Amygdala (tissue), 56 donors: ENCODE measurements at places on chromosomes 11 and 22.

DNA sequence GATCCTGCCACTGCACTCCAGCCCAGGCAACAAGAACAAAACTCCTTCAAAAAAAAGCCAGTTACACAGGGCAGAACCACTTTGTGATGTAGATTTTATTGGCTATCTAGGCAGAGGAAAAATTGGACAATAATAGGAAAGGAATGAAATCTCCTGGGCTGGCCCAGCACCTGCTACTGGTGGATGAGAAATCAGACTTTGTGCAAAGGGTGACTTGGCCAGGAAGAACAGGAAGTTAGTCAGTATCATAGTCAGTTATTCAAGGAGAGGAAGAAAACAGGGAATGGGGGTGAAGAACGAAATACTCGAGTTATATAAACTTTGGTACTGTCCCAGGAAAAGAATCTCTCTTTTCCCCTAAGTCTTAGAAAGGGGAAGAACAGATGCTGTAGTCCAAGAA is 11.0 kb upstream of the SPTBN2 start:
- DNase-seq: no peak

- no peak for DNase-seq
Measured at GRCh38 chr11:94423507-94423906, 22.3 kb upstream of the GPR83 start.

DNA sequence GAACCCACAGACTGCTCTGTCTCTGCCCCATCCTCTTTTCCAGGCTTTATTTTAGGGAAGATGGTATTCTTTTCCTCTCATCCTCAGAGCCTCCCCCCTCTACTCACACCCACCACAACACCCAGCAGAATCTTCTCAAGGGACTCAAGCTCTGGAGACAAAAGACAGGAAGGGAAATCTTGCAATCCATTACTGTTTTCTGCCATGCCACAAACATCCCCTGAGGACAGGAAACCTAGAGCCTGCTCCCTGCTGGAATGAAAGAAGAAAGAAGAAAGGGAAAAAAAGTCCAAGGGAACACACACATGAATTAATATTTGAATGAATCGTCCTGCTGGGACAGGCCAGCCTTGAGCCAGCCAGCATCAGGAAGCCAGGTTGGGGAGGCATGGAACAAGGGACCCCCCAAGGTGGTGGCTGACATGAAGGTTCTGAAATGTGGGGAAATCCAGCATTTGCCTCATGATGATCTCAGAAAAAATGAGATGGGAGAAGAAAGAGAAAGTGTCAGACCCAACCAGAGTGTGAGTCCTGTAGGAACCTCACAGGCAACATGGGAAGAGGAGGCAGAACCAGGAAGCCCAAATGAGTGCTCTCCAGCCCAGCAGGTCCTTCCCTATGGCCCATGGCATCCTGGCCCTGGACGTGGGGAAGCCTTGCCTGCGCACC is 34.0 kb downstream of the SLCO2B1 start:
- no peak for DNase-seq

GRCh38 chr11:94823102-94823732 is 55.1 kb downstream of the AMOTL1 start:
- no peak for DNase-seq

- no peak for DNase-seq
Measured at GRCh38 chr22:37604875-37605274, 3.8 kb upstream of the GGA1 start.

- no peak for DNase-seq
Measured at GRCh38 chr11:104967534-104968354, 630 bp downstream of the CASP4 start.
